HAP-1 (cell line): ENCODE measurements at places on chromosomes 4 and X.

DNA sequence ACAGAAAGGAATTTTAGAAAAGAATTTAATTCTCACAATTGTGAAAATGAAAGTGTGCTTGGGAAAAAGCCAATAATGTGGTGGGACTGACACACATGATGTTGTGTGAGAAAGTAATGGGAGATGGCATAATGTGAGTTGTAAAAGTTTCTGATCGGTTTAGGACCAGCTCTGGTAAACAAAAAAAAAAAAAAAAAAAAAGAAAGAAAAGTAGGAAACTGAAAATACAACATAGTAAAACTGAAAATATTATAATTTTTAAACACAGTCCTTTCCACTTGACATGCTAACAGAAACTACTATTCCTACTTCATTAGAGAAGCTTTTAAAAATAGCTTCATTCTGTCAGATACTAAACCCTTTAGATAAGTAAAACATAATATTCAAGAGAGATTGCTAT, 28.2 kb downstream of the RAP1GDS1 start:
- DNase-seq, result no peak

DNA sequence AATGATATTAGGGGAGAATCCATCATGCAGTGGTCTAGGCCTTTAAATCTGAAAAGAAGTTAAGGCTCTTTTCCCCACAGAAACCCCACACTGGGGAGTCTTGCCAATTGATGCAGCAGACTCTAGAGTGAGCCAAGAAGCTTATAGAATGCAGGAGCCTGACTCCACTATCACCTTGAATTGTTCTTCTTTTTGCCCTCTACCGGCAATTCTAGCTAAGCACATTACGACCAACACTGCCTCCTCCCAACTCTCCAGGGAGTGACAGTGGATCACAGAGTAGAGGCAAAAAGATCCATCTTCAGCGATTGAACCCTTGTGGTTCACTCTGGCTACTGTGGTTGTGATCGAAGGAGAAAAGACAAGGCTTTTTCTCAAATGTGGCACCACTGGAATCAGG, 331.5 kb downstream of the NKX6-1 start:
- DNase-seq, result no peak

GRCh38 chr4:1477045-1477840, 71.0 kb upstream of the NKX1-1 start:
- peak; percentile 1 for DNase-seq

- peak; percentile 91 for DNase-seq
Observed at GRCh38 chr4:128574706-128575105, 234.8 kb upstream of the JADE1 start.

DNA sequence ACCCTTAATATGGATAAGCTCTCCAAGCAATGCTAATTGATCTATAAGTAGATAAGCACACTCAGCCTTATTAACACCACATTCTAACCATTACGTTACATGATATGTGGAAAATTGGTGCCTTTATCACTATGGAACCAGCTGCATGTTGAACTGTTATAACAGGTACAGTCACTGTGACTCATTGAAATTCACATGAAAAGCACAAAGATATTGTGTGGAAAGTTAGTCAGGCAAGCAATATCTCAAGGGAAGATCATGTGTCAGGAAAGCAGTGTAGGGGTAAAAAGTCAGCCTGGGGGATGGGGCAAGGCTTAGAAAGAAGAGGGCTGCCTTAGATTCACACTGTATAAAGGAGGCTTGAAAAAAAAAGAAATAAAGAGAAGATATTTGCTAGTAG, 313.7 kb upstream of the SMIM31 start:
- DNase-seq, result no peak

DNA sequence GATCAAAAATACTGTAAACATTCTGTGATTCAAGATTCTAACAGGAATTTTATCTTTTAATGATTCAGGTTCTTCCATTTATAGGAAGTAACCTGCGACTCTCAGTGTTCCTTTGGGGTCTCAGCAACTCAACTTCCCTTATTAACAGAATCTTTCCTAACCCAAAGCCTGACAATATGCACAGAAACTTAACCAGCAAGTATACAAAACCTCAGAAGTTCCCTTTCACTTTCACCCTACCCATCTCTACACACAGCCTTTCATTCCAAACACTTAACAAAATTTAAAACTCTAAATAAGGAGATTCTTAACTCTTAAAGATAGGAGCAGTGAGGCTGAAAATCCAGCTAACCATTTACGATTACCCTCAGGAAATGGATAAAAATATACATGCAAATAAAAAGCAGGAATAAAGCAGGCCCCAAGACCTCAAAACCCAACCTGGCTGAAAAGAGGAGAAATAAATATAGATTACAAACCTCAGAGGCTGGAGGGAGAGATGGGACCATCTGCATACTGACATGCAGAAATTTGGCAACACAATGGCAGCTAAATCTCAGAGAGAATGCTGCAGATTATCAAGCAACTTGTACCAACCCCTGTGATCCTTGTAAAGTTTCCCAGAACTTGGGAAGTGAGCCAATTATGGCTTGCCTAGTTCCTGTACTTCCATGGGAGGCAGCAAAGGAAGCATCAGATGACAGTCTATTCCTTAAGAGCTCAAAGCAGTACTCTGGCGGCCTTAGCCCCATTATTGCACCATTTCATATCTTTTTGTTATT, 101.0 kb downstream of the ATP11C start:
- peak; percentile 82 for DNase-seq

- DNase-seq, result no peak
Observed at GRCh38 chr4:86706923-86707597, 112.9 kb downstream of the PTPN13 start.

GRCh38 chr4:37891260-37892159, 626 bp downstream of the TBC1D1 start:
- peak; percentile 7 for DNase-seq

DNA sequence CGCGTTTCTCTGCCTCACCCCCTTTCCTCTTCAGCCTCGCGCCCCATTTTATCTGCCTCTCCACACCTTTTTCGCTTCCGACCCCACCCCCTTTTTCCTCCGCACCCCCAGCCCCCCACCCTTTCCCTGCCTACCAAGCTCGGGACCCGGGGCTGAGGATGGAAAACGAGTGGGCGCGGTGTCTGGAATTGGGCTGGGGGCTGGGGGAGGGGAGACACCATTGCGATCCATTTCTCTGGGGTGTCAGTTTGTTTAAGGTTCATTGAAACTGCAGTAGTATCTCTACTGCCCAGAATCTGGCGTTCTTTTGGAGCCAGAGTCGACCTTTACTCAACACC, 707 bp downstream of the SLC9A6 start:
- DNase-seq, result peak; percentile 31

GRCh38 chr4:65502131-65502701, 168.1 kb downstream of the EPHA5 start:
- DNase-seq, result no peak

DNA sequence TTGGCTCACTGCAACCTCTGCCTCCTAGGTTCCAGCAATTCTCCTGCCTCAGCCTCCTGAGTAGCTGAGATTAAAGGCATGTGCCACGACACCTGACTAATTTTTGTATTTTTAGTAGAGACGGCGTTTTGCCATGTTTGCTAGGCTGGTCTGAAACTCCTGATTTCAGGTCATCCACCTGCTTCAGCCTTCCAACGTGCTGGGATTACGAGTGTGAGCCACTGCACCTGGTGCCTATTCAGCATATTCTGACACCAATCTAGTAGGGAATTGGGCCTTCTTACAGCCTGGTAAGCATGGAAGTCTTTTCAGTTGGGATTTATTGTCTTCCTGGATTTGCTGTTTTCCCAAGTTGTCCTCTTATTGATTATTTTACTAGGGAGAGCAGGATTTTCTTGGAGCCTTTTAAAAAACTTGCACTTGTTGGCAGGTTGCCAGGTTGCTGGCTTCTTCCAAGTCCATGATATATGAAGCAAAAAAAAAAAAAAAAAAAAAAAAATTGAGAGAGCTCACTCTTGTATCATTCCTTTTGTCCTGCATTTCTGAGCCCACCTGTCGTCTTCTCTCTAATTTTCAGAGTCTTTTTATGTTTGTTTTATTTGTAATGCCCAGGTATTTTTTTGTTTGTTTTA, 43.7 kb downstream of the TMPRSS11E start:
- DNase-seq, result no peak

GRCh38 chr4:41989994-41990364, 351 bp upstream of the SLC30A9 start:
- DNase-seq, result no peak

GRCh38 chrX:107880054-107880610, 54.5 kb downstream of the MID2 start:
- no peak for DNase-seq

DNA sequence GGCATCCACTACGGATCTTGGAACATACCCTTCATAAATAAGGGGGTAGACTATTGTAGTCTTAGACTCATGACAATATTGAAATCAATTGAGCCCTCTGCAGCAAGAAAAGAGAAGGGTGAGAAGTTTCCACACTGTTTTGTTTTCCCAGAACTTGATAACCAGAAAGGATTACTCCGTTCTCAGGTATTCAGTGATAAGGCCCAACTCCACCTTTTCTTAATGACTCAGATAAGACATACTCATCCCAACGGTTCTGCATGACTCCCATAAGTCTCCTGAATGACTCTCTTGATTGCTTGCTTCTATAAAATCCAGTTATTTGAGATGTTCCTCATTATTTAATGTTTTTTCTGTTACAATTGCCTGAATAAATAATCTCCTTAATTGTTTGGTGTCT, 111.7 kb downstream of the PABPC4L start:
- no peak for DNase-seq

DNA sequence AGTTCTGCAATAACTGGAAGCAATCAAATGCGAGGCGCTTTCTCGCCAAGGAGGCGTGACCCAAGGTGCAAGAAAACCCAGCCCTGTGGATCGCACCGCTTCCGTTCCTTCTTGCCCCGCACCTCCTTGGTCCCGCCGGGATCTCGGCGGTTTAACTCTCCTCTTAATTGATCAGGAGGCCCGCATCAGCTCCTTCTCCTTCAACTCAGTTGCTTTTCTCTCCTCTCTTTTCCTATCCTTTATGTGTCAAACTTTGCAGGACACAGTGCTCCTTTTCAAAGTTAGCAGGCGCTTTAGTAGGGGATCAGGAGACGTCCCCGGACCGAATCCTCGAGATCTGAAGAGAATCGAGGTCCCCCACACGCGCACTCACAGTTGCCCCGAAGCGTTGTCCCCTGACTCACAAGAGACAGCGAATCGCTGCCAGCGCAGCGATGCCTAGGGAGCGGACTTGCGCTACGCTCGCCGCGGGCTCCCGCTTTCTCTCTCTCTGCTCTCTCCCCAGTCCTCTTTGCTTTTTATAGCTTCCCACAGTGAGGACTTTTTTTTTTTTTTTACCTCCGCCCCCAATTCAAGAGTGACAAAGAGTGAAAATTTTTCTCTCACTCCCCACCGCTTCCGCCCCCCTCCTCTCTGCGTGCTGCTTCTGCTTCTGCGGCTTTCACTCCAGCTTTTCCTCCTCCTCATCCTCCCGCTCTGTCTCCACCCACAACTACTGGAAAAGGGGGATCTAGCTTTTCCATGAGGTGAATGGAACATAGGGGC, at the start of gene DKK2:
DKK2 (minus strand) TSS at position 495 of the 765 bp plus-strand sequence. CDS start 722 bp downstream, outside the sequence.
- DNase-seq, result peak; percentile 20

DNA sequence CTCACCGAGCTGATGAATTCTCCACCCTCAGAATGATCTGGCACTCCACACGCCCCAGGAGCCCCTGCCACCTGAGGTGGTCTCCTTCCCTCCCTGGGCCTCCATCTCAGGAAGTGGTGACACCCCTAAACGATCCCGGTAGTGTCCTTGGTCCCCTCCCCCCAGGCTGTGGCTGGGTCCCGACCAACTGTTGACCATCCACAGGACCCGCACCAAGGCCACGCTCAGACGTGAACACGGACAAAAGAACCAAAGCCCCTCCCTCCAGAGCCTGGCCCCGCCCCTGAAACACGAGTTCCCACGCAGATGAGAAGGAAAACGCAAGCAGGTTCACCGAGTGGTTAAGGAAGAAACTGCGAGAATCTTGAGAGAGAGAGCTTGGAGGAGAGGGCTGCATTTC, 16.6 kb downstream of the LRPAP1 start:
- DNase-seq, result no peak

- peak; percentile 45 for DNase-seq
Observed at GRCh38 chr4:176340871-176341685, 21.3 kb downstream of the SPCS3 start.

DNA sequence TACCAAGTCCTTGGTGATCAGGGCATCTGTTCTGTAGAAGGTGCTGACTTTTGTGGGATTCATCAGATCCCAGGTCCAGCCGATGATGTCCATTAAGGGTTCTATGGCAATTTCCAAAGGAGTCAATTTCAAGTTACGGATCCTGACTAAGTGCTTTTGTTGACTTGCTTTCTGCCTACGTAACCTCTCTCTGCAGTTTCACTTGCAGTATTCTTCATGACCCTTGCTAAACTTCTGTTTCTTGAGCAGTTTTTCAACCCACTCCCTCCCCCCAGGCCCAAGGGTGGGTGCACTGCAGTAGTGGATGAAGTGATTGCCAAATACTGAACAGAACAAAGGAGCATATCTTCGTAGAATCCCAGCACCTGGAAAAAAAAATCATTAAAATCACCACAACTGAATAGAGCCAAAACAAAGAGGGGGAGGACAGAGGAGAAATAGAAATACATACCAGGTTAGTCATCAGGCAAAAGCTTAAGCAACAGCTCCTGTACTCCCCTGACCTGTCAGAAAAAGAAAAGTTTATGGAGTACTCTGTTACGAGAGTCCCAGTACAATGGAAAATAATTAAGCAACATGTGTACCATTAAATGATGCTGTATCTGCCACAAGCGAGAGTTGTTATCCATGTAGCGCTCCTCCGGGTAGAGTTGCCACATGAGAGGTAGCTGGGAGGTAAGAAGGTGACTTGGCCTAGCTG, 5.8 kb downstream of the CMC4 start:
- DNase-seq, result no peak

- no peak for DNase-seq
Observed at GRCh38 chrX:7926501-7926900, 712 bp downstream of the PNPLA4 start.

DNA sequence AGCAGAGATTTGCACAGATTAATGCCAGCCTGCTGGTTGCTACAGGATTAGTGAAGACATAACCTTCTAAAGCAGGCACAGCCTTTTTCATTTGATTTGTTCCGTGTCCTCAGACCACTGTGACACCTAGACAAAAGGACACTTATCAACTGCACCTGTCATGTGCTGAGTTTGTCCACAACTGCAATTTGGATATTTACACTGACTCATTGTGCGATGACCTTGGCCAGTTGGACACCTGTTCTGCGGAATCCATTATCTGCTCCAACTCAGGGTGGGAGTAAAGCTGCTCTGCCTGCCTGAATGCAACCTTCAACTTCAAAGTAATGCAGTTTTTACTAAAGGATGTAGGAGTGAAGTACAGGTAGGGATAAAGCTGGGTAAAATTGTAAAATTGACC, 4.1 kb upstream of the NR0B1 start:
- no peak for DNase-seq

GRCh38 chr4:189098932-189099696, 841.6 kb upstream of the FRG1 start:
- DNase-seq, result peak; percentile 40

- no peak for DNase-seq
Observed at GRCh38 chrX:133933316-133933715, 52.1 kb downstream of the GPC3 start.

DNA sequence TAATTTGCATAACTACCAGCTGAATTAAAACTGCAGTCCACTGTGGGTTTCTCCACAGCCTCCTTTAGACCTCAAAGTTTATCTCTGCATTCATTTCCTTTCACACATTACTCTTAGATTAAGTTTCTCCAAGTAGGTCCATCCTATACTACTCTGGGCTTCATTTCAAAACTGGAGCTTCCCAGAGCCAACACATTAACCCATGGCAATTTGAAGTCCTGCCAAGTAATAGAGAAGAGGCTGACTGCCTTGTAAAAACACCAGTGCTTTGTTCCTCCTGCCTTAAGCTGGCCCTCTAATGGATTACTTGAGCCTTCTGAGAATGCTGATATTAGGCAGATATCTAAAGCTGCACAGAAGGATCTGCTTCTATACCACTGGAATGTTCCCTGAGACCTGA, 997.2 kb upstream of the SLIT2 start:
- no peak for DNase-seq

- no peak for DNase-seq
Observed at GRCh38 chr4:168386002-168386401, 67.5 kb upstream of the DDX60 start.
